ENCODE measurements at places on chromosomes 6 and 20. TPM values are rescaled to one million over a fixed set of nuclear protein-coding genes. Genes with fewer than 3 reads are reported as not detected.

GRCh38 chr6:156423829-156424228, 353.3 kb upstream of the ARID1B start:
- H3K4me1 ChIP-seq: no peaks in the 10 kb centered on the region
- no peak overlapping the region for H3K27ac ChIP-seq

Gene PRDM1
- total RNA-seq: 1.9 TPM

Gene ELOVL2
- total RNA-seq: 1.6 TPM

GRCh38 chr20:32192698-32193097, 14.8 kb downstream of the PLAGL2 start:
- no peaks in the 10 kb centered on the region for H3K27me3 ChIP-seq
- H3K4me1 ChIP-seq: peaks cover 23% of the 10 kb centered on the region
- peaks cover 17% of the 10 kb centered on the region for H3K36me3 ChIP-seq
- no peak overlapping the region for H3K4me3 ChIP-seq

Gene TRIM15
- total RNA-seq: not detected

DNA sequence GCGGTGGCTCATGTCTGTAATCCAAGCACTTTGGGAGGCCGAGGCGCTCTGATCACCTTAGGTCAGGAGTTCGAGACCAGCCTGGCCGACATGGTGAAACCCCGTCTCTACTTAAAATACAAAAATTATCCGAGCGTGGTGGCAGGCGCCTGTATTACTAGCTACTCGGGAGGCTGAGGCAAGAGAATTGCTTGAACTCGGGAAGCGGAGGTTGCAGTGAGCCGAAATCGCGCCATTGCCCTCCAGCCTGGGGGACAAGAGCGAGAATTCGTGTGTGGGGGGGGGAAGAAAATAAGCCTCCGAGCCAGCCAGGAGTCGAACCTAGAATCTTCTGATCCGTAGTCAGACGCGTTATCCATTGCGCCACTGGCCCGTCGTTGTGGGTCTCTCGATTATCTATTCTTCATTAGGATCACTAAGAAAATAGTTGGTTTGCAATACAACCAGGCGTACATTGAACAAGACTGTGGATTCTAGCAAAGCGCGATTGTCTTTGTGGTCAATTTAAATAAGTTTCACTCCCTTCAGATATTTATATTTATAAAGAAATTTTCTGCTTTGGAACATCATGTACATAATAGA, 33.9 kb upstream of the PRSS16 start:
- H3K4me1 ChIP-seq: peaks cover 3% of the 10 kb centered on the region
- no peak overlapping the region for H3K27ac ChIP-seq
- peaks cover 3% of the 10 kb centered on the region for H3K27me3 ChIP-seq

Gene HDGFL1
- total RNA-seq: 0.11 TPM

Gene ADTRP
- 3.8 TPM for total RNA-seq

Gene WRNIP1
- 36.4 TPM for total RNA-seq

- no peak for DNase-seq
- no peaks in the 10 kb centered on the region for H3K36me3 ChIP-seq
- H3K4me3 ChIP-seq: no peak overlapping the region
- H3K4me1 ChIP-seq: peaks cover 25% of the 10 kb centered on the region
- no peak overlapping the region for H3K27ac ChIP-seq
- H3K27me3 ChIP-seq: peaks cover 1% of the 10 kb centered on the region
Observed at GRCh38 chr20:62792182-62792939, 3.9 kb upstream of the MRGBP start.

DNA sequence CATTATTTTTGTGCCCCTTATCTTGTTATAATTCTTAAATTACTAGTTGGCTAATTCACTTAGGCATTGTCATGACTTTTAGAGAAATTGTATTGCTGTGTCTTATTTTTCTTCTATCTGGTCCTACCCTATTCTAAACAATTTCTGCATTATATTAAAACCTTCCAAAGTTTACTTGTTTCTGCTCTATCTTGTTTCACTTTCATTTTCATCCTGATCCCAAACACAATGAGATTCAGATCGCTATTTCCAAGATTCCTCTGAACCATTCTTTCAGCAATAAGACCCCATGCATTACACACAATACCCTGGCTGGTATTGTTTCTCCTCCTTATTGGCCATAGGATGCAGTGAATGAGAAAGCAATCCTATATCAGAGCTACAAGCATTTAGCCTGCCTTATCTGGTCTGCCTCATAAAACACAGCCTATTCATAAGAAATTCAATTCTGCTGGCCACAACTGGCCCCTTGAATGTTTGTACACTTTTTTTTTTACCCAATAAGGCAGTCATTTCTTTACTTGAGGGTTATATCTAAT, 69.9 kb upstream of the POU3F2 start:
- H3K27me3 ChIP-seq: peaks cover 18% of the 10 kb centered on the region
- H3K4me1 ChIP-seq: no peaks in the 10 kb centered on the region
- DNase-seq: no peak
- no peak overlapping the region for H3K4me3 ChIP-seq

Gene KHDRBS2
- 1.6 TPM for total RNA-seq

DNA sequence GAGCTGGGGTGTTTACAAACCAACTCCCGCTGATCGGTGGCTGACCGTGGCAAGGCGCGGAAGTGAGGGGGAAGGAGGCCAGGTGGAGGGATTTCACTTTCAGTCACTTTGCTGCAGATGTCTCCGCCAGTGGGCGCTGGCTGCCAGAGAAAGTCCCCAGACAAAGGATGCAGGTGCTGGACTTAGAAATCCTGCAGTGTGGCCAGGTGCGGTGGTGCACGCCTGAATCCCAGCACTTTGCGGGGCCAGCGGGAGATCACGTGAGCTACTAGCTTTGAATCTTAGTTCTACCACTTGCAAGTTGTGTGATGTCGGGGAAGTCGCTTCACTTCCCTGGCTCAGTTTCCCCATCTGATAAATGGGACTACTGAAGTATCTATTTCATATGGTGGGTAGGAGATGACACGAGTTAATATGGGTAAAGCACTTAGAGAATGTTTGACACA, 180.4 kb downstream of the ZNF217 start:
- peaks cover 20% of the 10 kb centered on the region for H3K4me1 ChIP-seq
- H3K27me3 ChIP-seq: no peaks in the 10 kb centered on the region
- DNase-seq: peak; percentile 45
- no peaks in the 10 kb centered on the region for H3K36me3 ChIP-seq

- no peaks in the 10 kb centered on the region for H3K27me3 ChIP-seq
- no peaks in the 10 kb centered on the region for H3K4me1 ChIP-seq
- H3K27ac ChIP-seq: no peak overlapping the region
- no peaks in the 10 kb centered on the region for H3K36me3 ChIP-seq
- H3K4me3 ChIP-seq: no peak overlapping the region
- DNase-seq: no peak
Observed at GRCh38 chr6:93327857-93328256, 91.5 kb downstream of the EPHA7 start.

Gene ENPP4
- 4.8 TPM for total RNA-seq

Gene MYBL2
- 24.3 TPM for total RNA-seq

GRCh38 chr6:13593720-13594119, 19.3 kb downstream of the SIRT5 start:
- no peak overlapping the region for H3K27ac ChIP-seq
- DNase-seq: no peak
- no peak overlapping the region for H3K4me3 ChIP-seq
- H3K27me3 ChIP-seq: no peaks in the 10 kb centered on the region

Gene TTLL9
- 0.67 TPM for total RNA-seq

GRCh38 chr6:157121897-157122296, 201.4 kb downstream of the TMEM242 start:
- H3K36me3 ChIP-seq: no peaks in the 10 kb centered on the region
- no peaks in the 10 kb centered on the region for H3K27me3 ChIP-seq
- no peak overlapping the region for H3K4me3 ChIP-seq
- peaks cover 28% of the 10 kb centered on the region for H3K4me1 ChIP-seq

GRCh38 chr20:2342243-2342642, 38.5 kb upstream of the TGM6 start:
- H3K4me1 ChIP-seq: no peaks in the 10 kb centered on the region
- H3K27ac ChIP-seq: no peak overlapping the region
- no peaks in the 10 kb centered on the region for H3K27me3 ChIP-seq
- DNase-seq: no peak
- H3K36me3 ChIP-seq: no peaks in the 10 kb centered on the region
- H3K4me3 ChIP-seq: no peak overlapping the region

DNA sequence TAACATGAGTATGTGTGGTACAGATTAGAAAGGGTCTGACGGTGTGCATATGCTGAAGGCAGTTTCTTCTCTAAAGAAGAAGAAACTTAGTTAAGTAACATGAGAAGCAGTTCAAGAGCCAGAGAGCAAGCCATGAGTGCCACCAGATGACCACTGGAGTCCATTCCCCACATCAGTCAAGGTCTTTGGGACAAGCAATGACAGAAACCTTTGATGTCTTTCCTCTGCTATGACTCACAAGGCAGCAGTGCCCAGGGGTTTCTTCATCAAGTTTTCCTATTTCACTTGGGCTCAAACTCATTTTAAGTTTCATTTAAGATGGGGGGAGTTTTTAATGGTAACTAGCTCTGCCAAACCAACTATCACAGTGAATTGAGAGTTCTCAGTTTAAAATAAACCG, 303.8 kb upstream of the TBX18 start:
- no peaks in the 10 kb centered on the region for H3K36me3 ChIP-seq
- no peak overlapping the region for H3K4me3 ChIP-seq
- no peak overlapping the region for H3K27ac ChIP-seq
- no peaks in the 10 kb centered on the region for H3K27me3 ChIP-seq
- peaks cover 2% of the 10 kb centered on the region for H3K4me1 ChIP-seq

- no peak for DNase-seq
- no peak overlapping the region for H3K4me3 ChIP-seq
- H3K36me3 ChIP-seq: no peaks in the 10 kb centered on the region
- peaks cover 21% of the 10 kb centered on the region for H3K4me1 ChIP-seq
- H3K27me3 ChIP-seq: no peaks in the 10 kb centered on the region
Observed at GRCh38 chr6:95572098-95572497, 5.2 kb upstream of the MANEA start.

Gene LINC00237
- not detected for total RNA-seq

DNA sequence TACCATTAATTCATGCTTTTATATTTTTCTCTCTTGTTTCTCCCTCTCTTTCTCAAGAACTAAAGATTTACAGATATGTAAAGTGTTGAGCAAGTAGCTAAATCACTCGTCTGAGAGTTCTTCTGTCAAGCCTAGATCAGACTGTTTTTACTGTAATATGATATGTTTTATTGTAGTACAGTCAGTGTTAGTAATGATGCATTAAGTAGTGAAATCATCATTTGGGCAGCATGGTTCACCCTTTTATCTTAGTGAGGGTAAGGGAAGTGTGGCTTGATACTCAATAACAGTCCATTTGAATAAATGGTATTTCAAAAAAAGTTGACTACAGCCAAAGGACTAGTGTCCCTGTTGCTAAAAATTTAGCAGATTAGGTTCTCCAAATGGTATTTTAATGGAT, 9.2 kb downstream of the CYB5R4 start:
- no peak overlapping the region for H3K27ac ChIP-seq
- H3K4me1 ChIP-seq: no peaks in the 10 kb centered on the region
- peaks cover 32% of the 10 kb centered on the region for H3K36me3 ChIP-seq
- no peak overlapping the region for H3K4me3 ChIP-seq
- H3K27me3 ChIP-seq: no peaks in the 10 kb centered on the region

DNA sequence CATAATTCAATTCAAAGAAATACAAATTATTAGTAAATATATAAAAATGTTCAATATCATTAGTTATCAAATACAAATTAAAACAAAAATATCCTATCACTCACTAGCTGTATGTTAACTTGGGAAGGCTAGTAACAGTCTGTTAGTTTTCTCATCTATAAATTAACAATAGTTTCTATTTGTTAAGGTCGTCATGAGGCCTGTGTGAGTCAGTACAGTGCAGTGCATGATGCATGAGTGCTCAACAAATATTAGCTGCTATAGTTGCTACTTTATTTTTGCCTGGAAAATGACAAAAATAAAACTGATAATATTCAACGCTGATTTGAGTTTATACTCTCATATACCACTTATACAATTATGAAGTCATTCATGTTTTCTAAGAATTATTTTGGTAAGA, 401.6 kb upstream of the RUNX2 start:
- no peak for DNase-seq
- peaks cover 21% of the 10 kb centered on the region for H3K4me1 ChIP-seq
- H3K4me3 ChIP-seq: no peak overlapping the region

- no peak overlapping the region for H3K27ac ChIP-seq
- peaks cover 33% of the 10 kb centered on the region for H3K27me3 ChIP-seq
- no peaks in the 10 kb centered on the region for H3K4me1 ChIP-seq
- no peak for DNase-seq
- H3K36me3 ChIP-seq: no peaks in the 10 kb centered on the region
- H3K4me3 ChIP-seq: no peak overlapping the region
Observed at GRCh38 chr20:20181322-20181721, 129.0 kb downstream of the CFAP61 start.

DNA sequence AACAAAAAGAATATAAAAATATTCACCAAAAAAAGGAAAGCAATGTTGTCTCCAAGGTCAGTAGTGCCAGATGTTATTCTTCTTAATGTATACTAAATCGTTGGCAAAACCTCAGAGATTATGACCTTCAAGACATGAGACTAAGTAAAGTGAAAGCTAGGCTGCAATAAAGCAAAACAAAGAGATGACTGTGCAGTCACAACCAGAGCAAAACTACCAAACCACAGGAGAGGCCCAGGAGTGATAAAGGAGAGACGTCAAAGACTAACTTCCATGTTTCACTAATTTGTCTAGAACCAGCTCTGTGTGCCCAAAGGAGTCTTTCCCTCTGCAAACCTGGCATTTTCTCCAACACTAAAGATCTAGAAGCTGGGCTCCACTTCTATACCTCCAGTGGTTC, 155.9 kb upstream of the POU3F2 start:
- H3K27me3 ChIP-seq: peaks cover 1% of the 10 kb centered on the region
- H3K36me3 ChIP-seq: no peaks in the 10 kb centered on the region
- DNase-seq: no peak
- no peak overlapping the region for H3K4me3 ChIP-seq
- H3K27ac ChIP-seq: no peak overlapping the region

DNA sequence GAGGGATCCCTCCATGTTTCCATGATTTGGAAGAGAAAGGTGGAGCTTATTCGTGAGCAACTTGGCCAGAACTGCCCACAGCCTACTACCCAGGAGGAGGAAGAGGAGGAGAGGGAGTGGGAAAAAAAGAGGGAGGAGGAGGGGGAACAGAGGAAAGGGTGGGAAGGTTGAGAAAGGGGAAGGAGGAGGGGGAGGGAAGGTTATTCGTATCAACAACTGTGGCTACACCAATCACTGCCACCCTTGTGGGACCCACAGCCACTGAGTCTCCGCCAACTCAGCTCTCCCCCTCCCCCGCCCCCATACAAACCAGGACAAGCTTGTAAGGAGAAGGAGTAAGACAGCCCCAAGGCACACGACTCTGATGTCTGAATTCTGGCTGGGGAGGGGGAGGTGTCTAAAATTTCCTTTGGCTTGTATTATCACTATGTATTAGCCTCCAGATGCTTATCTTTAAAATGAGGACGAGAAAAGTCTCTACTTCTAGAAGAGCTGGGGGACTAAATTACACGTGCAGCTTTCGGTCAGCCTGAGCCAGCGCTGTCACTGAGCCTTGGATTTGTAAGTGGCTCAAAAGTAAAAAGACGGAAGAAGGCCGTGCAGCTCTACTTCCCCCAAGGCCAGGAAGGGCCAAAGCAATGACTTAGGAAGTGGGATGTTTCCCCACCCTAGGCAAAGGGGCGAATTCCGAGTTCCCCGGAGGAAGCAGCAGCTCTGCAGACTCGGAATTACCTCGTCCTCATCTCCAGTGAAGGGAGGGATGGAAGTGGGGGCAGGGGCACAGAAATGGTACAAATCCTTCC, 1.0 kb downstream of the FKBP1A start:
- peaks cover 38% of the 10 kb centered on the region for H3K4me1 ChIP-seq
- no peaks in the 10 kb centered on the region for H3K36me3 ChIP-seq
- peak overlapping the region; percentile 82 for H3K4me3 ChIP-seq
- H3K27ac ChIP-seq: peak overlapping the region; percentile 85
- DNase-seq: no peak

Gene FABP7
- 3.9 TPM for total RNA-seq

Gene DDX43
- total RNA-seq: not detected
